Vagina (tissue), 2 donors: ENCODE measurements at places on chromosomes 5 and 9. TPM values are rescaled to one million over a fixed set of nuclear protein-coding genes. Genes with fewer than 3 reads are reported as not detected.

Gene CACFD1
- total RNA-seq: 9.1 TPM

Gene ESM1
- not detected for total RNA-seq

Gene LRRC19
- total RNA-seq: not detected

Gene MCC
- 47.9 TPM for total RNA-seq

Gene PPP2CA
- total RNA-seq: 56.2 TPM

Gene MYMK
- not detected for total RNA-seq

Gene OR13C2
- not detected for total RNA-seq

Gene ST8SIA4
- total RNA-seq: 4.2 TPM

Gene GMCL2
- not detected for total RNA-seq

Gene SLC4A9
- total RNA-seq: 0.25 TPM

Gene TAF11L5
- total RNA-seq: not detected

Gene GOLGA1
- total RNA-seq: 14.7 TPM

Gene MEIKIN
- total RNA-seq: not detected
